Esophagus mucosa (tissue), 1 donor: ENCODE measurements at places on chromosomes 13 and 19. TPM values are rescaled to one million over a fixed set of nuclear protein-coding genes. Genes with fewer than 3 reads are reported as not detected.

- no peak for ATAC-seq
Observed at GRCh38 chr19:1685046-1685445, 32.6 kb upstream of the TCF3 start.

Gene SYNE4
- 0.88 TPM for total RNA-seq

DNA sequence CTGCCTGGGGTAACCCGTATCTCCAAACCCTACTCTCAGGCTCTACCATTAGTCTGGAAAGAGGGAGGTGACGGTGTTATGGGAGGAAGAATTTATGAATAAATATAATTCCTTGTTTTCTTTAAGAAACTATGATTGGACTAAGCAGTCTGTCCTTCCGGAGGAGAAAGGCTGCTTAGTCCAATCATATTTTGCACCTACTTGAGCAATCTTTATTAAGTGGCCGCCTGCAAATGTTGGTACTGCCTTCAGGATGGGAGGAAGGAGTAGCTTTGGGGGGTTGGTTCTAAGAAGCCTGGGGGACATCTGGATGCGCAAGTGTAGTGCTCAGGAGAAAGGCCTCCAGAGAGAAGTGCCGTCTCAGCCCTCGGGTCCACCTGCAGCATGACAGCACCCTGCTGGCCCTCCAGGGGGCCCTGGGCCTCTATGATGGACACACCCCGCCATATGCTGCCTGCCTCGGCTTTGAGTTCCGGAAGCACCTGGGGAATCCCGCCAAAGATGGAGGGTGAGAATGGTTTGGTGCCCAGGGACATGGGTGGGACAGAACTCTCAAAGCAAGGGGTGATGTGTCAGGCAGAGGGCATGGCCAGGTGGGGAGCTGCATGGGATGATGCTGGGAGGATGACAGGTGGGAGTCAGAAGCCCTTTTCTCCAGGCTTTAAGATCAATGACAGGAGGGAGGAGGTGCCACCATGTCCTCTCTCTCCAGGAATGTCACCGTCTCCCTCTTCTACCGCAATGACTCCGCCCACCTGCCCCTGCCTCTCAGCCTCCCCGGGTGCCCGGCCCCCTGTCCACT lies 4.1 kb downstream of the ACP4 start:
- ATAC-seq, result peak; percentile 8

- peak; percentile 60 for ATAC-seq
Observed at GRCh38 chr13:36345438-36346221, 564 bp downstream of the SPART start.

DNA sequence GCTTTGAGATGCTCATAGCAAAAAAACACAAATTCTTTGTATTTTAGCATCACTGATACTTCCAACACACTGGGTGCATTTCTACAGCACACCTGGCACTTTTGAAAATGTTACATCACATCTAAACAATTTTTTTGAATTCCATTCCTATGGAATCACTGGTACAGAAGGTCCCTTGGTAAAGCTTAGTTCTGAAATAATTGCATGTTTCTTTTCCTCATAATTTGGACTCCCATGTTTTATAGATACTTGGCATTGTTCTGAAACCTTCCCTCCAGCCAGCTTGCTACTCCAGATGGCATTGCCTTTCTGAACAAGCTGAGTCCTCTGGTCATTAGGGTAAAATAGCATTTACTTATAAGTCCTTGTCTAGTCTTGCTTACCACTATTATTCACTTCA lies 481.3 kb upstream of the GPC6 start:
- ATAC-seq, result no peak

DNA sequence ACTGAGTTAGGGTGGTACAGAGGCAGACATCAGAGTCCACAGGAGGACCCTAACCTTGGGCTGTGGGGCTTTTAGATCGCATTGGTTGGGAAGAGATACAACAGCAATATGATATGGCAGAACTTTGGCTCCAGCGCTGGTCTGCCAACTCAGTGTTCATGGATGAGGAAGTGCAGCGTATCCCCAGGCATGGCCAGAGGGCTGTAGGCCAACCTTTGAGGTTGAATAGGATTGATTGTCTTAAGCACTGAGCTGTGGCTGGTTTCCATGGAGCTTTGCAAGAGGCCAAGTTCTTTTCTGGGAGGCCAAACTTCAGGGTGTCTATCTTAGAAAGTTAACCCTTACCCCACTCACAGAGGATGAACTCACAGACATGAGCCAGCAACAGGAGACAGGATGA lies 144.1 kb upstream of the TMTC4 start:
- no peak for ATAC-seq

Gene LILRA5
- 0.64 TPM for total RNA-seq

- ATAC-seq, result no peak
Observed at GRCh38 chr13:21218351-21219035, 42.0 kb downstream of the MRPL57 start.

Gene SLC5A5
- total RNA-seq, result not detected

- no peak for ATAC-seq
Observed at GRCh38 chr19:41456342-41456918, 13.5 kb downstream of the ERICH4 start.

Gene CD209
- total RNA-seq, result 0.32 TPM
